ENCODE measurements at places on chromosomes 13 and 19.

GRCh38 chr19:7292950-7293761, 1.1 kb downstream of the INSR start:
- peak; percentile 48 for DNase-seq

GRCh38 chr19:39927524-39928356, 6.7 kb downstream of the FCGBP start:
- no peak for DNase-seq

- no peak for DNase-seq
These were observed 12.5 kb downstream of the APBA3 start for GRCh38 chr19:3748965-3749364.

DNA sequence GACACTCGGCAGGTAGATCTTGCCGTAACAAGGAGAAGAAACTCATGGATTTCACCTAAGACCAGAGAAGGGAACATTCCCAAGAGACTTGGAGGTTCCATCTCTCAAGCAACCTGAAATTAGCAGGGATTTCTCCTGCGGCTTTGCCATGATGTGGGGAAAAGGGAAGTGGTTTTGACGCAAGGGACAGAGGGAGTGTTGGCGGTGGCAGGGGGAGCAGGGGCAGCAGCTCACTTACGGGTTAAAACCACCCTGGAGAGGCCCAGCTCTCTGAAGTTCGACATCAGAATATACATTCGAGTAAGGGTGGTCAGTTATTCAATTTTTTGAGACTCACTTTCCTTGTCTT, 76.1 kb upstream of the POMP start:
- DNase-seq: no peak

GRCh38 chr13:40371531-40372125, 294.8 kb downstream of the FOXO1 start:
- DNase-seq: peak; percentile 56

DNA sequence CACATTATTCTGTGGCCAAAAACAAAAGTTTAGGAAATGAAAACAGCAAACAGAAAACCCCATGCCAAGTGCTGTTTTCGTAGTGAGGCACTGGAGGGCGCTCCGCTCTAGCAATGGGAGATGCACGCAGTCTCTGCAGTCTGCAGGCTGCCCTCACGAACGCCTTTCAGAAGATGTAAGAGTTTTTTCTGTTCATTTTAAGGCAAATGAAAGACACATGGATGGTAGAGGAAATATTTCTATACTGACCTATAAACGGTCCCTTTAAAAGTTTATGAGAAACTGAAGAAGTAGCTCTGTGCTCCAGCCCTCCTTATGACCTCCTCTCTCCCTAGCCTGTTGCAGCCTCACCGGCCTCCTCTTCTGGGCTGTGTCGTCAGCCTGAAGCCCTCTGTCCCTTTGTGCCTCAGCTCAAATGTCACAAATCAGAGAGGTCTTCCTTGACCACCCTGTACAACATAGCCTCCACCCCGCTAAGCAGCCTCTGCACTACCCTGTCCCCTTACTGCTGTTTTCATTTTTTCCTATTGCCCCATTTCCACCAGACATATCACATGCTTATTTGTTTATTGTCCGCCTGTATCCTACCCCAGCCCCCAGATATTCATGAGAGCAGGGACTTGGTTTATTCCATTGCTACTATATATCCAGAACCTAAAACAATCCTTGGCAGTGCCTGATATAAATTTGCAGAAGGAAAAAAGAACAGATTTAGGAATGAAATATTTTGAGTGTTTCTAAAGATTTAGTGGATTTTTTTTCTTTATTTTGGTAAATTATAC, 116.4 kb downstream of the TM9SF2 start:
- peak; percentile 43 for DNase-seq

Data from right hindlimb (tissue), 1 donor.